ENCODE measurements at places on chromosomes 1 and 21.

DNA sequence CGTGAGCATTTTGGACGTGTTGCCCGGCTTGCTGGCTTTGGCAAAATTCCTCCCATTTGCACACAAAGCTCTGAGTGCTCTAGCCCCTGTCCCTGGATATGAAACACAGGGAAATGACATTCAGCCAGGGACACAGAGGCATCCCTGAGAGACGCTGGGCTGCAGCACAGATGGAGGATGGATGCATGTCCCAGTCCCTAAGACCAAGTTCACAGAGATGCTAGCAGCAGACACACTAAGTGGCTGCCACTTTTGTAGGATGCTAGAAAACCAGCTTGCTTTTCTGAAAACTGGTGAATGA, 12.5 kb downstream of the ACTRT2 start:
- no peak for DNase-seq

DNA sequence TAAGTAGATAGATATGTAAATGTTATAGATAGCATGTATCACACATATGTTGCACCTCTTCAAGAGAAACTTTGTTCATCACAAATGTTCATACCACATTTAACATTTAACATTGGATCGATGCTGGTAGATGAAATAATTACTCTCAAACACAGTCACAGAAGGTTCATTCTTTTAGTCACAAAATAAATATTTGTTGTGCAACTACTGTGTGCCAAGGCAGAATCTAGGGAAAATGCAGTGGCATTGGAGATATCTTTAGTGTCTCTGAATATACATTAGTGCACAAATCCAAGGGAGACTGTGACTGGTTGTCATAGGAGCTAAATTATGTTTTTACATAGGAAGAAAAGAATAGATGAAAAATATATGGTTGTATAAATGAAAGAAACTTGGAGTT, 535.7 kb downstream of the BRINP3 start:
- DNase-seq: no peak

GRCh38 chr1:14696761-14697160, 98.3 kb downstream of the KAZN start:
- DNase-seq: no peak

DNA sequence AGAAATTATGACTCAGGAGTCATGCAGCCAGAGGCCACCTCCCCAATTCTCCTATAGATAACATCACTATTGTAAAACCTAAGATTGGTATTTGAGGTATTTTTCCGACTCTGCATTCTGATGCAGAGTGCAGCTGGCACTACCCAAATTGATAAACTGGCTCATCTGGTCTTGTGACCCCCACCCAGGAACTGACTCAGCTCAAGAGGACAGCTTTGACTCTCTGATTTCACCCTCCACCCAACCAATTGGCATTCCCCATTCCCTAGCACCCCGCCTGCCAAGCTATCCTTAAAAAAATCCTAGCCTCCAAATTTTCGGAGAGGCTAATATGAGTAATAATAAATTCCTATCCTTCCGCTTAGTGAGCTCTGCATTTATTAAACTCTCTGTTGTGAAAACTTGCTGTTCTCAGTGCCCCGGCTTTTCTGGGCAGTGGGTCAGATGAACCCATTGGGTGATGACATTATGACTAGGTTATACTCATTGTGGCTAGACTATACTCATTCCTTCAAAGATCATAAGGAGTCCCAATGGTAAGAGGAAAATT, 39.4 kb upstream of the EPS15 start:
- no peak for DNase-seq

GRCh38 chr1:50986653-50987052, 16.6 kb downstream of the CDKN2C start:
- no peak for DNase-seq

- no peak for DNase-seq
These were observed 1271.2 kb upstream of the ADGRL2 start for GRCh38 chr1:80529546-80529945.

GRCh38 chr1:230125141-230125540, 58.1 kb downstream of the GALNT2 start:
- no peak for DNase-seq

DNA sequence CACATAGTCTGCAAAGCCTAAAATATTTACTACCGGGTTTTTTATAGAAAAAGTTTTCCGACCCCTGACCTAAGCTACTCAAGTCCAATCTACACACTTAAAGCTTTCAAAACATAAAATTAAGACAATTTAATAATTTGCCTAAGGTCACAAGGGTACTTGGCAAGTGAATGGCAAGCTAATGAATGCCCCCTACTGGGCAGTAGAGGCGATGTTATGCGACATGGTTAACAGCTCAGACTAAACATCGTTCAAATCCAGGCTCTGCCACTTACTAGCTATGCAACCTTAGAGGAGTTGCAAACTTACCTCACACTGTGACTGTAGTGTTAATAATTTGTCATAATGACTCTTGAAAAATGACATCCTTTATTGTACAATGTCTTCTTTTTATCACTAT, 317.2 kb upstream of the NFIA start:
- DNase-seq: no peak

DNA sequence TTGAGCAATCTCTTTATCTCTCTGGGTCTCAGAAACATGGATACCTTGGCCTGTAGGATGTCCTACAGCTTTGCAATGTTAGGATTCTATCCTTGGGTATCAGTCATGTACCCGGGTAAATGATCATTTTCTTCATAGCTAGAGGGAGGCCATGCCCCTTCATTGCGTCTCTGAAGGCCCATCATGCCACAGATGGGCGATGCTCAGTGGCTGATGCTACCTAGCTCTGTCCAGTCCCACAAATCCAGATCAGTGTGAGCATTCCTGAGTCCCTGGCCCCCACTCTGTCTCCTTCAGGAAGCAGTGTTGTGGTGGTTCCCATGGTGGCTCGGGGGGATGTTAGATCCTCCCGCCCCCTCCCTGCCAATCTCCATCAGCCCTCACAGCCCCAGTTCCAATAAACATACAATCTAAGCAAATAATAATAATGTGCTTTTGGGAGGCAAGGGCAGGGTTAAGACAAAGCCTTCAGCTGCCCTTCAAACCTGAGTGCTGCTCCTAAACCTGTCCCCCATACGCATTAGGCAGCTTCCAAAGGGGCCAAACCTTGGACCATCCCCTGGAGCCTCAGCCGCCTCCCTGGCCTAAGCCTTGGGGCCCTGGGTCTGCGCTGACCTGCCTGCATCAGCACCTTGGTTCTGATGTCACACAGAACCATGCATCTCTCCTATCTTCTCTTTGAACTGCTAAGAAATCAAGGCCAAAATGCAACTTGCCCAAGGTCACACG, 681 bp upstream of the GPR61 start:
- no peak for DNase-seq

DNA sequence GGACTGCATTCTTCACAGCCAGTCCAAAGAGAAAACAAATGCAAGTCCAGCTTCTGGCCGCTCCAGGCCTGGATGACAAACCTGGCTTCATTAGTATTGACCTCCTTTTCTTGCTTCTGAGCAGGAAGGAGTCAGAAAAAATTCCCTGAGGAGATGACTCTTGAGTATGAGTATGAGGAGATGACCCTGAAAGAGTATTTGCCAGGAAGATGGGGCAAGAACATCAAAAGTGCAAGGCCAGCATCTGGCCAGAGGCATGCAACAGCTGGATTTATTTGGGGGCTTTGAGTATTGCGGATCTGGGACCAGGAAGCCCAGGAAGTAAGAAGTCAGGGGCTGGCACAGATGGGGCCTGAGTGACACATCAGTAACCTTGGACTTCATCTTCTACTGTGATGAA, 113.9 kb downstream of the GLIS1 start:
- DNase-seq: no peak

GRCh38 chr1:175904808-175905207, 161.4 kb upstream of the TNR start:
- no peak for DNase-seq

GRCh38 chr1:248842781-248843331, 4.8 kb downstream of the ZNF672 start:
- no peak for DNase-seq

GRCh38 chr1:191913260-191913977, 244.8 kb upstream of the RGS18 start:
- DNase-seq: no peak

GRCh38 chr1:115658646-115659045, 16.9 kb downstream of the VANGL1 start:
- no peak for DNase-seq

- no peak for DNase-seq
These were observed 37.2 kb downstream of the SETD4 start for GRCh38 chr21:36023092-36023480.

- no peak for DNase-seq
These were observed 2.9 kb downstream of the KRTAP10-7 start for GRCh38 chr21:44603109-44603875.

DNA sequence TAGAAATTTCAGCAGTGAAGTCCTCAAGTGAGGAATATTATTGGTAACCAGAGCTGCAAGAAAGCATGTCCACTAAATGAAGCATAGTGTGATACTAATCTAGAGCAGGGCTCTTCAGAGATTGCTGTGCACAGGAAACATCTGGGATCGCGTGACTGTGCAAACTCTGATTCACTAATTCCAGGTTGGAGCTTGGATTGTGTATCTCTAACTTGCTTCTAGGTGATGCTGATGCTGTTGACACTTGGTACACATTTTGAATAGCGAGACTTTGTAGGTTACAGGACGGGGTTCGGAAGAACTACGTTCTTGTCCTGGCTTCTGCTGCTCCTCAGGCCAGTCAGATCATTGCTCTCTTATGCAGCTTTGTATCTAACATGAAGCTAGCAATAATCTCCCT, 66.5 kb downstream of the PRRX1 start:
- no peak for DNase-seq

GRCh38 chr1:203669739-203670138, 43.1 kb downstream of the ATP2B4 start:
- no peak for DNase-seq

DNA sequence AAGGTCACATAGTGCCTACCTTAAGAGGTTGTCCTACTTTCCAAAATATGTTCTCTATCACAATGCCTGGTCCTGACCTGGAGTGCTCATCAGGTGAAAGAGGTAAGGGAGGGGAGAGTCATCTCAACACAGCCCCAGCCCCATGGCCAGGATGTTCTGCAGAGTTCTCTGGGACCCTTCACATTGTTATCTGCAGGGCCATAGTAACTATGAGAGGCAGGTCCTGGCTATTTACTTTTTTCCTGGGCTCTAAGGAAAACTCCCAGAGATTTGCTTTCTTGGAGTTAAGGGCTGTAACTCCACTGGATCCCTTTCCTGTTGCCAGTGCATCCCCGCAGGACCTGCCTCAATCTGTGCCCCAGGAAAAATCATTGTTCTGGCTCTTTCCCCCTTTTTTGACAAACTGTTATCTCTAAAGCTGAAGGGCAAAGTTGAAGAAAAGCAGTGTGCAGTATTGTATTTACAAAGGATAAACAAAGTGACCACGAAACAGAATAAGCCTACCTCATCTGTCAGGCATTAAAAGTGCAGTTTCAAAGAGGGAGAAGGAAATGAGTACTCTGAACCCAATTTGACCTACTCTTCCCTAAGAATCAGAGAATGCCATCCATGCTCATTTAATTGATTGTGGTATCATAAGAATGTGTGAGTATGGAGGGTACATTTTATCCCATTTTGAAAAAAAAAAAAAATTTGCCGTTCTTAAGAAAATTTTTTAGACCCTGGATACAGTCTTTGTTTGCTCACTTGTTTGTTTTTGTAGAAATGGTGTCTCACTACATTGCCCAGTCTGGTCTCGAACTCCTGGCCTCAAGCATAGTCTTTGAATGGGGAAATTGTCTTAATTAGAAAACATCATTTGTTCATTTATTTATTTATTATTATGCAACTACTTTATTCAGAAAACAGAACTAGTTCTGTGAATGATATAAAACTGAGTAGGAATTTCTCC, 149.6 kb downstream of the RHOU start:
- DNase-seq: no peak

GRCh38 chr1:93845538-93846205, 33.3 kb downstream of the DNTTIP2 start:
- no peak for DNase-seq

DNA sequence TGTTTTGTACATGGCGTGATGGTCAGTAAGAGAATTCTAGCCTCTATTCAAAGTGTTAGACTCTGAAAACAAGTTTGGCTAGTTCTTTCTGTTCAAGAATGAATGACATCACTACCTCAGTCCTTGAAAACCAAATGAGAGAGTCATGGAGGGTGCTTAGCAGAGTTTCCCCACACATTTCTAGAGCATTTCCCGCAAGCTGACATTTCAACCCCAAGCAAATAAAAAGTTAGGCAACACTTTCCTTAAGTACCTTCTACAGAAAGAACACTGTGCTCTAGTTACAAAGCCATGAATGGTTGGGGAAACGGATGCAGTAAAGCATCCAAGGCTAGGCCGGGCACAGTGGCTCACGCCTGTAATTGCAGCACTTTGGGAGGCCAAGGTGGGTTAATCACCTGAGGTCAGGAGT, 47.9 kb upstream of the SLC44A3 start:
- DNase-seq: no peak

DNA sequence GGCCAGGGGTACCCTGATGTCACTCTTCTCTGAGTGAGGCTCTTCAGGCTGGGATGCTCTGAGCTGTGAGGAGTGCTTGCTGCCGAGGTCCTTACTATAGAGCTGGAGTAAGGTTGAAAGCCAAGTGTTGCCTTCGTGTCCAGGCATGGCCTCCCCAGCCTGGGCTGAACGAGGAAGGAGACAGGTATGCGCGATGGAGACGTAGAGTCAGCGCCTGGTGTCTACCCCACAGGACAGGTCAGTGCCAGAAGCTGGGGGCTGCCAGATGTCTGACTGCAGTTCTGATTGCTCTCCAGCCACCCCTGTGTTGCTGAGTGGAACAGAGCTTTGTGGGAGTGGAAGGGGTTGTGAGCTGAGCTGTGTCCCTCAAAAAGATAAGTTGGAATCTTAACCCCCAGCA, 135.8 kb upstream of the AJAP1 start:
- DNase-seq: no peak

DNA sequence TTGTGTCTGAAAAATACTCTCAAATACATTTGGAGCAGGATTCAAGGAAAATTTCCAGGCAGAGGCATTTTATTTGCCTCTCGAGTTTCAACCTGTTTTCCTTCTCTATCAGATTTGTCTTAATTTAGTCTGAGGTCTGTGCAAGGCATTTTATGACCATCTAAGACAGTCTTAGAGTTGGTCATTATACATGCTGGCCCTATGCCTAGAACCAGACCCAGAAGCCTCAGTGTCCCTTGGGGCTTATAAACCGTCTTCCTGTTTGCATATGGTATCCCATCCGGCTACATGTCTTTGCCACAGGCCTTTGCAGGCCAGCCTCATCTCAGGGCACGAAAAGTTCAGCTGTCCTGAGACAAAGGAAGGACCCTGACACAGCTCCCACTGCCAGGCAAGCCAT, 346.1 kb downstream of the SIPA1L2 start:
- no peak for DNase-seq

DNA sequence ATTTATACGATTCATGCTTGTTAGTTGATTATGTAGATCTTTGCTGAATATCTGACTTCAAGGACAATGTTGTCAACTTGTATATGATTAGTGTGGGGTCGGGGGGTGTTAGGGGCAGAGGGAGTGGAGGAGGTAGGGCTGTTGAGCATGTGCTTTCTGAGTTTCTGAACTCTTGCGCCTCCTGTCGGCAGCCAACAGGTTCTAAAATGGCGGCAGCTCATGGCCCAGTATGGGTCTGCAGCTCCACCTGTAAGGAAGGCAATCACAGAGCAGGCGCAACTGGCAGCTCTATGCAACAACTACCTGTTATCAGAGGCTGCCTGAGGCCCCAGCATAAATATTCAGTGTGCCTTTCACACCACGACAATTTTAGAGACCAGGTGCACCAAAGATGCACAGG, 205.8 kb upstream of the PLXNA2 start:
- DNase-seq: no peak
